ENCODE measurements at places on chromosomes 5 and 9.
A peak's percentile ranks its signal among the peaks of the same experiment; 100 is the strongest.

GRCh38 chr5:111144352-111144930, 52.3 kb downstream of the WDR36 start:
- no peak for DNase-seq

DNA sequence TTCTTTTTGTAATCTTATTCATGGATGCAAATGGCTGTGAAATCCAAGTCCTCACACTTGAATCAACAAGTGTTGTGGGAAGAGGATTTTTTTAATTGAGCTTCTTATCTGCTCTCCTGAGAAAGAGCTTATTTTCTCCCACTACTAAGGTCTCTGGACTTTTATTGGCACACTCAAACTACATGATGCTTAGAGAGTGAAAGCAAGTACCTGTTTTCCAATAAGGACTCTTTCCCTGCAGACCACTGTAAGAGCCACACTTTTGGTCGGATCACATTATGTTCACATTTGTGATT, 546.4 kb upstream of the ARRDC3 start:
- no peak for DNase-seq

GRCh38 chr5:81286059-81286617, 15.2 kb upstream of the ZCCHC9 start:
- no peak for DNase-seq

GRCh38 chr9:121992571-121993212, 100.4 kb downstream of the TTLL11 start:
- peak; percentile 52 for DNase-seq

GRCh38 chr9:132447346-132447745, 37.3 kb downstream of the CFAP77 start:
- no peak for DNase-seq

All from CD4-positive, alpha-beta T cell treated with Interleukin-1 beta for 1 hour (primary cell).